ENCODE measurements at places on chromosomes 16 and 17. TPM values are rescaled to one million over a fixed set of nuclear protein-coding genes. Genes with fewer than 3 reads are reported as not detected.

The ZPBP2 gene
- polyA plus RNA-seq, result not detected

The TBX21 gene
- polyA plus RNA-seq, result 0.13 TPM

The IRX5 gene
- polyA plus RNA-seq, result 0.15 TPM

The PABPN1L gene
- not detected for polyA plus RNA-seq

The KRT27 gene
- not detected for polyA plus RNA-seq

The ATPAF2 gene
- 50.8 TPM for polyA plus RNA-seq

The TMEM235 gene
- not detected for polyA plus RNA-seq

The TPSD1 gene
- polyA plus RNA-seq, result not detected

The ENPP7 gene
- not detected for polyA plus RNA-seq

The GDPD1 gene
- polyA plus RNA-seq, result 1.6 TPM

The GNG13 gene
- polyA plus RNA-seq, result not detected

The DPH1 gene
- 9.3 TPM for polyA plus RNA-seq

The SRR gene
- polyA plus RNA-seq, result 5.7 TPM

The SLFN5 gene
- 1.2 TPM for polyA plus RNA-seq

The FKBP10 gene
- polyA plus RNA-seq, result not detected

The KPNA2 gene
- 36.1 TPM for polyA plus RNA-seq

The HOXB6 gene
- not detected for polyA plus RNA-seq

The MRM1 gene
- polyA plus RNA-seq, result 1.5 TPM

The ZNF785 gene
- 1.1 TPM for polyA plus RNA-seq

The SLC5A11 gene
- 0.37 TPM for polyA plus RNA-seq

The CRYM gene
- polyA plus RNA-seq, result not detected

The KCNH6 gene
- not detected for polyA plus RNA-seq

The ITGAD gene
- not detected for polyA plus RNA-seq

The MYH13 gene
- not detected for polyA plus RNA-seq

The USP7 gene
- polyA plus RNA-seq, result 4.1 TPM

The KRT13 gene
- polyA plus RNA-seq, result not detected

The APOBR gene
- 1.9 TPM for polyA plus RNA-seq

The TBC1D3K gene
- polyA plus RNA-seq, result not detected

The OSGIN1 gene
- polyA plus RNA-seq, result 2.0 TPM

The TBC1D3H gene
- polyA plus RNA-seq, result not detected

The PIEZO1 gene
- 10.2 TPM for polyA plus RNA-seq

The PHKG2 gene
- polyA plus RNA-seq, result 101 TPM

The TRAPPC2L gene
- polyA plus RNA-seq, result 89.3 TPM

The PCTP gene
- polyA plus RNA-seq, result 54.2 TPM

The GABARAP gene
- polyA plus RNA-seq, result 2,814 TPM

The CRHR1 gene
- polyA plus RNA-seq, result not detected

The TM4SF5 gene
- polyA plus RNA-seq, result not detected

The EIF1 gene
- 1,536 TPM for polyA plus RNA-seq

The ANKS4B gene
- polyA plus RNA-seq, result not detected

The TAX1BP3 gene
- polyA plus RNA-seq, result 71.8 TPM

The PSMD3 gene
- 48.4 TPM for polyA plus RNA-seq

Data from CD14-positive monocyte (primary cell).